ENCODE measurements at places on chromosomes 1 and 21. TPM values are rescaled to one million over a fixed set of nuclear protein-coding genes. Genes with fewer than 3 reads are reported as not detected.
A peak's percentile ranks its signal among the peaks of the same experiment; 100 is the strongest.

BARHL2 gene
- total RNA-seq = not detected

DNA sequence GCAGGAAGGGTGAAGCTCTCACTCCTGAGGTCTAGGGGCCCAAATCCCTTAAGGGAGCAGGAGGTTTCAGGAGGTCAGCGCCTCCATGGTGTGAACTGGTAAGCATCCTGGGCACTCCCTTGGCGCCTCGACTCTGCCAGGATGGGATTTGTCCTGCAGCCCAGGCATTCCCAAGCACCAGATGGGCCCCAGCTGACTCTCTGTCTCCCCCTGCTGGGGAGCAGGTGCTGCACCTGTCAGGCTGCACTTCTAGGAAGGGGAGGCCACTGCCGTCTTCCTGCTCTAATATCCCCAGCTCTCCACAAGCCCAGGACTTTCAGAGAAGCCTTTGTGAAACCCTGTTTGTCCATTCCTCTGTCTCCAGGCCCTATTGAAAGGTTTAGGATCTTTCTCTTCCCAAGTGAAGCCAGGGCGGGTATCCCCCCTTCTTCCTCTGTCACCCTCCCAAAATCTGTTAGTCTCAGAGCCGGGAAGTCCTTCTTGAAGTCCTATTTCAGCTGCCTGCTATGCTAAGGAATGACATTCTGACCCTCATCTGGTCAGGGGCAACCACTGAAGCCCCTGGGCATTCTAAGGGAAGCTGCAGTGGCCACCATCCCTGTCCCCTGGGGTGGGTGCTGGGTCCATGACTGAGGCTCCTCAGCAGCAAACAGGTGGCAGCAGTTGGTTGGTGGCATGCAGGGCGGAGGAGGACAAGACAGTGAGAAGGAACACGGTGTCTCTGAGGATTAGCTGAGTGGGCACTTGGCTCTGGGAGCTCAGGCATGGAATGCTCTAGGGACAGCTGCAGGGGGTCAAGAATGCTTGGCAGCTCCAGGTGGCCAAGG lies 3.2 kb downstream of the MYBPH start:
- H3K36me3 ChIP-seq = no peaks in the 10 kb centered on the region
- no peaks in the 10 kb centered on the region for H3K4me1 ChIP-seq
- no peaks in the 10 kb centered on the region for H3K27me3 ChIP-seq
- no peak overlapping the region for H3K4me3 ChIP-seq

PDC gene
- not detected for total RNA-seq

- peaks cover 43% of the 10 kb centered on the region for H3K4me1 ChIP-seq
- H3K27me3 ChIP-seq = no peaks in the 10 kb centered on the region
- DNase-seq = no peak
- H3K4me3 ChIP-seq = no peak overlapping the region
Measured at GRCh38 chr1:58813801-58814200, 30.0 kb upstream of the JUN start.

- no peaks in the 10 kb centered on the region for H3K36me3 ChIP-seq
- no peak overlapping the region for H3K27ac ChIP-seq
- no peak for DNase-seq
- H3K4me1 ChIP-seq = peaks cover 21% of the 10 kb centered on the region
Measured at GRCh38 chr1:154772056-154772455, 98.0 kb downstream of the KCNN3 start.

DNA sequence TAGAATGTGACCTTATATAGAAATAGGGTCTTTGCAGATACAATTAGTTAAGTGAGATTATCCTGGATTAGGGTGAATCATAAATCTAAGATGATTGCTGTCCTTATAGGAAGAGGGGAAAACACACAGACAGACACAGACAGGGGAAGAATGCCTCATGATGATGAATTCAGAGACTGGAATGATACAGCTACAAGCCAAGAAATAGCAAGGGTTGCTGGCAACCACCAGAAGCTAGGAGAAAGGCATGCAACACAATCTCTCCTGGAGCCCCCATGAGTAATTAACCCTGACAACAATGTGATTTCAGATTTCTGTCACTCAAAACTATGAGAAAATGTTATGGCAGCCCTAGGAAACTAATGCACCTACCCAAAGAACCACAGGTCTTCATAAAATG lies 19.1 kb upstream of the PPIH start:
- H3K27me3 ChIP-seq = no peaks in the 10 kb centered on the region
- H3K4me1 ChIP-seq = no peaks in the 10 kb centered on the region
- H3K36me3 ChIP-seq = no peaks in the 10 kb centered on the region
- H3K27ac ChIP-seq = no peak overlapping the region
- no peak for DNase-seq

SCNM1 gene
- 57.0 TPM for total RNA-seq

SPRR2B gene
- not detected for total RNA-seq

DNA sequence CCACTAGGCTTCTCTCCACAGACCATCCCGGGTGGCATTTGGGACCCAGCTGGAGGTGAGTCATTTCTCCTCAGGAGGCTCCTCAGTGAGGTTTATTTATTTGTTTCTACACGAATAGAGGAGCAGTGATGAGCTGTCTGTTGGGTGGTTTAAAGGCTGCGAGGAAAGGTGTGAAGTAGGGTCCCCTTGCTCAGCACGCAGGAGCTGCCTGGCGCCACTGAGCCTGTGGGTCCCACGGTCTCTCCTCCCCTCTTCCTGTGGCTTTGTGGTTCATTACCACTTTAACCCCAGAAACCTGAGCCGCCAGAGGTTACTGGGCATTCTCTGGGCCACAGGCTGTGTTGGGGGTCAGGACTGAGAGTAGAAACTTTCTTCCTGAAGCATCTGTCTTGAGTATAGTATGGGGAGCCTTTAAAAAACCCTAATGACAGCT lies 39.9 kb downstream of the IL6R start:
- H3K27me3 ChIP-seq = no peaks in the 10 kb centered on the region
- DNase-seq = peak; percentile 64
- peaks cover 50% of the 10 kb centered on the region for H3K4me1 ChIP-seq

DNA sequence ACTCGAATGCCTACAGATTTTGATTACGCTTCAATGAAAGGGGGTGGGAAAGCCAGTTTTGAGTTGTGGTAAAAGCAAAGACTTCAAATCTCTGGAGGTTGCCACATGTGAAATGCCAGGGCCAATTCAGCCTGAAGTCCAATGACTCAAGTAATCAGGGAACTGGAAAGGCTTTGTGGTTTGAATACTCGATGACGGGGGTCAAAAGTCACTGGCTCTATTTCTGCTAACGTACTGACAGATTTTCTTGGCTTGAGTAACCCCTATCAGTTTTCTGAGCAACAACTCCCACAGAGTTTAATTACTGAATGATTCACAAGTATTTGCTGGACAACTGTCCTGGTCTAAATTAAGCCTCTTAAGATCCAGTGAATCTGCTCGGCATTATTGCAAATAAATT lies 152.2 kb downstream of the SIPA1L2 start:
- H3K27ac ChIP-seq = no peak overlapping the region
- H3K27me3 ChIP-seq = no peaks in the 10 kb centered on the region
- H3K4me1 ChIP-seq = no peaks in the 10 kb centered on the region
- DNase-seq = no peak

DNA sequence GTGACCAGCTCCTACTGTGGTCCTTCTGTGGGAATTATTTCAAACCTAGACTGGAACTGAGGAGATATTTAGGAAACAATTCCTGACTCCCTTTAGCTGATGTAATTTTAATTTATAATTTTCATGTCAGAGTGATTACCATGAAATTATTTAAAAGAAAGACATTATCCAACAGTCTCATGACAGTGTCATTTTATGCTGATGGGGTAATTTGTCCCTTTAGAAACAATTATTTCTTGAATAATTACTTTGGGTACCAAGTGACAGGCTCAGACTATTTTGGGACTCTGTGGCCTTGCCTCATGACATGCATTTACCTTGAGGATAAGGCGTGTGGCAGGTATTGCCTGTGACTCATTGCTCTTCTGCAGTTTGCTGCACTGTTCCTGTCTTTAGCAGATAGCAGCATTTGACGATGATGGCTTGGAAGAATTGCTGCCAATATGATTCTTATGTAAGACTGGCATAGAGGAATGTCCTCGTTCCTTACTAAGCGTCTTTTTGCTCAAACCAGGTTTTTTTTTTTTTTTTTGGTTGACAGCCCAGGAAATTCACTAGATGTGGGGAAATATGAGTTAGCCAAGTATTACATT lies 206.0 kb upstream of the HMCN1 start:
- H3K36me3 ChIP-seq = no peaks in the 10 kb centered on the region
- DNase-seq = no peak
- no peaks in the 10 kb centered on the region for H3K27me3 ChIP-seq
- H3K4me1 ChIP-seq = peaks cover 3% of the 10 kb centered on the region

DNA sequence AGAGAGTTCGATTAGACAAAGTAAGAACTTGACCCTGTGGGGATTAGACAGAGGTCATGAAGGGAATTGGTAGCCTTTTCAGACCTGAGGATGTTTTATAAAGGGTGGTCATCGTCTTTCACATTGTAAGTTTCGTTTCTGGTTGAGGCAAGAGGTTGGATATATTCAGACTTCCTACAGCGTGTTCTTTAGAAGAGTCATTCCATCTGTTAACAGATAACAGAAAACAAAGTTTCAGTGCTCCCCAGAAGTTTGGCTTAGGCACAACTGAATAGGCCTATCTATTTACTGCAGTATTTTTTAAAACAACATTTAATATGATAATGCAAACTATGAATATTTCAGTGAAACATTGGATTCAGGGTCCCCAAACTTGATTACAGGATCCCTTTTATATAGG lies 17.1 kb upstream of the IVNS1ABP start:
- H3K27ac ChIP-seq = no peak overlapping the region
- peaks cover 24% of the 10 kb centered on the region for H3K4me1 ChIP-seq
- H3K36me3 ChIP-seq = no peaks in the 10 kb centered on the region
- DNase-seq = no peak
- no peaks in the 10 kb centered on the region for H3K27me3 ChIP-seq

DNA sequence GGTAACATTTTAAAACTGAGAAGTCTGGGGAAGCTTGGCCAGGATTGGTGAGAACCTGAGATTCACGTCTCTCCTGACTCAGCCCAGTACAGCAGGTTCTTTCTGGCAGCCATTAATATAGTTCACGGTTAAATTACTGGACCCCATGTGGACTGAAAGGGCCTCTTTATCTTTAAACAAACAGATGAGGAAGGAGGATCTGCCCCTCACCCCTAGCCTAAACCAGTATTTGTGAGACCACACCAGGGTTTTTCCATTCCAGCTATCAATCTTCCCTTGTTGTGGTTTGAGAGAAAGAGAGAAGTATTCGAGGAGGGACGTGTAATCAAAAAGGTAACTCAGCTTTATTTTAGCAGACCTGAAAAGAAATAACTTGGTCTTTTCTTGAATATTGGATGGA lies 137.1 kb downstream of the PROX1 start:
- no peak overlapping the region for H3K4me3 ChIP-seq
- no peaks in the 10 kb centered on the region for H3K4me1 ChIP-seq
- DNase-seq = no peak
- H3K36me3 ChIP-seq = no peaks in the 10 kb centered on the region
- H3K27me3 ChIP-seq = peaks cover 9% of the 10 kb centered on the region

TFF3 gene
- total RNA-seq = not detected

GRCh38 chr1:177044390-177044789 lies 120.1 kb downstream of the ASTN1 start:
- DNase-seq = no peak
- H3K27me3 ChIP-seq = peaks cover 4% of the 10 kb centered on the region

GRCh38 chr1:248372394-248372793 lies 3.2 kb upstream of the OR2T6 start:
- no peak overlapping the region for H3K4me3 ChIP-seq
- H3K27me3 ChIP-seq = no peaks in the 10 kb centered on the region
- peak; percentile 9 for DNase-seq
- H3K36me3 ChIP-seq = no peaks in the 10 kb centered on the region
- peaks cover 3% of the 10 kb centered on the region for H3K4me1 ChIP-seq

- no peaks in the 10 kb centered on the region for H3K27me3 ChIP-seq
- no peak for DNase-seq
- no peak overlapping the region for H3K4me3 ChIP-seq
- no peaks in the 10 kb centered on the region for H3K4me1 ChIP-seq
- no peak overlapping the region for H3K27ac ChIP-seq
Measured at GRCh38 chr1:189374816-189375215, 1102.8 kb downstream of the BRINP3 start.

GRCh38 chr1:235892202-235892601 lies 25.5 kb upstream of the LYST start:
- no peaks in the 10 kb centered on the region for H3K27me3 ChIP-seq
- H3K4me1 ChIP-seq = peaks cover 33% of the 10 kb centered on the region
- no peaks in the 10 kb centered on the region for H3K36me3 ChIP-seq
- DNase-seq = peak; percentile 44

GRCh38 chr1:96834986-96835385 lies 113.4 kb downstream of the PTBP2 start:
- no peak overlapping the region for H3K27ac ChIP-seq
- no peak for DNase-seq
- H3K4me3 ChIP-seq = no peak overlapping the region
